Activated naive CD8-positive, alpha-beta T cell treated with anti-CD3 and anti-CD28 coated beads, Interleukin-2, amount 50 U/mL, for 24 hours (primary cell): ENCODE measurements at places on chromosomes 11 and 22.

DNA sequence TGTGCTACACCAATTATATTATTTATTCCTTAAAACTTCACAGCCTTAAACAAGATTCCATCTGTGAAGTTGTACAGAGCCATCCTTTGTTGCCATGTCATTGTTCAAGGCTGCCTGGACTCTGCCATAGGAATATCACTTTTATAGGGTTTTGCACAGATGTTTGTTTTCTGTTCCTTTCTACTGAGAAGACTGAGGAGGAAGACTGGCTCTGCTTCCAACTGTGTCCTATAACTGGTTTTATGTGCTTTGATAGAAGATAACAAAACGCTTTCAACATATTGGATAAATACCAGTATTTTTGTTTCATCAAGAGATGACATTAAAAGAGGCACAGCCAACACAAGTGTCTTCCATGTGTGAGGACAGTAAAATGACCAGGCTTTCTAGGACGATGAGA is 120.6 kb downstream of the CD44 start:
- H3K4me3 ChIP-seq: no peak overlapping the region
- no peak for DNase-seq
- H3K4me1 ChIP-seq: peaks cover 22% of the 10 kb centered on the region
- no peak overlapping the region for H3K27ac ChIP-seq
- no peaks in the 10 kb centered on the region for H3K36me3 ChIP-seq

GRCh38 chr11:133934096-133934495 is 22.7 kb downstream of the IGSF9B start:
- no peak overlapping the region for H3K4me3 ChIP-seq
- no peak overlapping the region for H3K27ac ChIP-seq
- H3K4me1 ChIP-seq: peaks cover 16% of the 10 kb centered on the region
- H3K27me3 ChIP-seq: no peaks in the 10 kb centered on the region
- no peak for DNase-seq

DNA sequence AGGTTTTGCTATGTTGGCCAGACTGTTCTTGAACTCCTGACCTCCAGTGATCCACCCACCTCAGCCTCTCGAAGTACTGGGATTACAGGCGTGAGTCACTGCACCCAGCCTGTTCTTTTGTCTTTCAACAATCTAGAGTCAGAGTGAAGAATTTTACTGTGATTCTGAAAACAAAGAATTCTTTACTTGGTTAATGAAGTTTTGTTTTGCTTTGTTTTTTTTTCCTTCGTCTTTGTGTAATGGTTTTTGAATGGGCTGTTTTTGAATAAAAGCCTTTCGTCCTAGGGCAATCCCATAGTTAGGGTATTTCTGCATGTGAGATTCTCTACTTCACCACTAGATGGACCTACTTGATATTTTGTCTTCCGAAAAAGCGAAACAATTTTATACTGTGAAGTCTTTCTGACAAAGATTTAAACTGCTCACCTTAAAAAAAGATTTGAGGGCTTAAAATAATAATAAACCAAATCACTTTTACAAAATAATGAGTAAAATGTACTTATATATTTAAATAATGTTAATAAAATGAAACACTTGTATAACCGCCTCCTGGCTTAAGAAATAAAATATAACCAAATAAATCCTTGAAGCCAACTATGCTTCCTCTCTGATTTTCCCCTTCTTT is 43.4 kb upstream of the SC5D start:
- H3K27ac ChIP-seq: no peak overlapping the region
- DNase-seq: no peak
- no peak overlapping the region for H3K4me3 ChIP-seq
- no peaks in the 10 kb centered on the region for H3K36me3 ChIP-seq

GRCh38 chr22:49632199-49633009 is 195.3 kb downstream of the BRD1 start:
- no peaks in the 10 kb centered on the region for H3K27me3 ChIP-seq
- H3K4me3 ChIP-seq: no peak overlapping the region
- no peak overlapping the region for H3K27ac ChIP-seq
- no peaks in the 10 kb centered on the region for H3K4me1 ChIP-seq
- H3K36me3 ChIP-seq: no peaks in the 10 kb centered on the region
- DNase-seq: peak; percentile 18

DNA sequence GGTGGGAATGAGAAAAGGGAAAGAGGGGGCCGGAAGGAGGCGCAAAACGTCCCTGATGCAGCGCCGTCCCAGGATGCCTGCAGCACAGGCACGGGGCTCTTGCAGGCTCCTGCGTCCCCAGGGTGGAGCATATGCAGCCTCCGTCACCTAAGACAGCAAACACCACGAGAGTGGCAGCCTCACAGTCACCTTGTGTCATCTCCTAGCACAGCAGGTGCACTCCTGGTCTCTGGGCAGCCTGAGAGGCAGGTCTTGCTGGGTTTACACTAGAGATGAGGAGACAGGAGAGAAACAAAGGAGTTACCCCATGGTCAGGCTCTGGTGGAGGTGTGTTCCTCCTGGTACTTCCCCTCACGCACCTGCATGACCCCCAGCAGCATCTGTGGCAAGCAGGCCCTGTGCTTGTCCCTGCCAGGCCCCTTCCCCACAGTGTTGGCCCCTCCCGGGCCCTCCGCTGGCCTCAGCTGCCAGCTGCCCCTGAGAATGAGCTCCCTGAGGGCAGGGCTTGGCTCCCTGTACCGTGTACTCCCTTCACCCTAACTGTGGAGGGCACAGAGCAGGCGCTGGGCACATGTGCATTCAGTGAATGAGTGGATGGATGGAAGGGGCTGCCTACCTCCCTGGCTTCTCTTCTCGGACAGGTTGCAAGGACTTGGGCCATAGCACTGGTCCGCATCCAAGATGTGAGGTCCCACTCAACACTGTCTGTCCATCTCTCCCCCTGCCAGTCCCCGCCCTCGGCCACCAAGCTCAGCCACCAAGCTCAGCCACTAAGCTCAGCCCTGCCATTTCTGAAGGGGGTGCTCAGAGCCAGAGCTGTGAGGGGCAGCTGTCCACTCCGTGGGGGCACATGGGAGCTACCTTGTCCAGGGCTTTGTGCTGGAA is 988.6 kb downstream of the BRD1 start:
- DNase-seq: no peak
- no peaks in the 10 kb centered on the region for H3K4me1 ChIP-seq
- no peaks in the 10 kb centered on the region for H3K27me3 ChIP-seq

DNA sequence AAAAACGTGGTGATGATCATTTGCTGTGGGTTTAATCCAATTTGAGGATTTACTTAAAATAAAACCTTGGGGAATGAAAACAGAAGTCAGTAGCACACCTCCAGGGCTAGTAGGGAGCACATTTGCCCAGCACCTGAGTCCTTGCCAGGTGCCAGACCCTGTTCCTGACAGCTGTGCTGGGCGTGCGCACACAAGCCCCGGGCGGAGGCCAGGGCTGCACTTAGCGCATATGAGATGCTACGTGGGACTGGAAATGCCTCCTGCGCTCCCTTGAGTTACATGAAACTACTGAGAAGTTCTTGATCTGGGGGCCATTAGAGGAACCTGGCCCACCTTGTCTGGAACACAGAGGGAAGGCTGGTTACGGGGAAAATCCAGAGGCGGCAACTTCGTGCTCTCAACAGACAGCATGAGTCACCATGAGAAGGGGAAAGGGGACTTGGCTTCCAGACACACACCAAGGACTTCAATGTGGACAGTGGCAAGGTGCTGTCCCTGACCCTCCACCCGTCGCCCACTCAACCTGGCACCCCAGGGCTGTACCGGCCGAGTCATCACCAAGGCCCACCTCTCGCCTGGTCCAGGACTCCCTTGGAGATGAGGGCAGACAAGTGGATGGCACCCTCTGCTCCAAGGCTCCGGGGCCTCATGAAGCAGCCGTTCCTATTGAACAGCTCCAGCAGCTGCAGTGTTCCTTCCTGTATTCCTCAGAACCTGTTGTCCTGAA is 1468.6 kb downstream of the BRD1 start:
- H3K4me1 ChIP-seq: no peaks in the 10 kb centered on the region
- no peak overlapping the region for H3K27ac ChIP-seq
- H3K36me3 ChIP-seq: no peaks in the 10 kb centered on the region
- no peak overlapping the region for H3K4me3 ChIP-seq
- no peak for DNase-seq

- H3K27me3 ChIP-seq: no peaks in the 10 kb centered on the region
- no peaks in the 10 kb centered on the region for H3K36me3 ChIP-seq
- H3K4me3 ChIP-seq: no peak overlapping the region
- H3K4me1 ChIP-seq: no peaks in the 10 kb centered on the region
- no peak for DNase-seq
Observed at GRCh38 chr11:41996533-41996932, 537.1 kb upstream of the LRRC4C start.

- no peak overlapping the region for H3K27ac ChIP-seq
- no peaks in the 10 kb centered on the region for H3K4me1 ChIP-seq
- H3K4me3 ChIP-seq: no peak overlapping the region
- H3K36me3 ChIP-seq: peaks cover 5% of the 10 kb centered on the region
- H3K27me3 ChIP-seq: no peaks in the 10 kb centered on the region
- DNase-seq: no peak
Observed at GRCh38 chr22:46990937-46991550, 228.6 kb downstream of the TBC1D22A start.

- DNase-seq: no peak
- H3K27ac ChIP-seq: no peak overlapping the region
Observed at GRCh38 chr11:34909955-34910354, 6.2 kb downstream of the APIP start.

DNA sequence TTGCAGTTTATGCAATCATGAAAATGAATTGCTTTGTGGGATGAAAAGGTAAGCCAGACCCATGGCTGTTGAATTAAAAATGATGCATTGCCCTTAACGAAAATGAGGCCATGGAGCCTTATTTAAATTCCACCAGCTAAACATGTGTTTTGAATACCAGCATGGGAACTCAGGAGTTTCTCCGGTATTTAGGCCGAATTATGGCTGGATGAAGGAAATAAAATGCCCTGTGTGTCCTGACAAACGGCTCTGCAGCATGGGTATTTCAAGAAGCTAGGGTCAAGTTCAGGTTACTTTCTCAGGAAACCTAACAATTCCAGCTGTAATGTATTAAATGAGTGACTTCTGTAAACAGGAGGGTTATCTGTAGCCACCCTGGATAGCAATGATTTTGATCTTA is 38.3 kb downstream of the AMOTL1 start:
- no peak overlapping the region for H3K4me3 ChIP-seq
- no peaks in the 10 kb centered on the region for H3K36me3 ChIP-seq
- no peak for DNase-seq

DNA sequence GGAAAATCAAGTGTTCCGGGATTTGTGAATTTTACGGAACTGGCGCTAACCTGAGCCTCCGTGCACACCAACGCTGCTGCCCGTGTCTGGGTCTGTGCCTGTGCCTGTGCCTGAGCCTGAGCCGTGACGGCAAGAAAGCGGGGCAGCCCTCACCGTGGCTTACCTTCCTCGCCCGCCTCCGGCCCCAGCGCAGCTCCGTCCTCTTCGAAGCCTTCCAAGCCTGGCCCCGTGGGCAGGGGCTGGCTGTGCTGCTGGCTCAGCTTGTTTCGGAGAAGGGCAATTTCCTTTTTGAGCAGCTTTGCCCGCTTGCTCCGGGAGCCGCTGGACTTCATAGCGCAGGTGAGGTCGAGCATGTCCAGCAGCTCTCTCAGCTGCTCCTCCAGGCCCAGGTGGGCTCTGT is 33.8 kb downstream of the BRD1 start:
- H3K27me3 ChIP-seq: no peaks in the 10 kb centered on the region
- peaks cover 31% of the 10 kb centered on the region for H3K4me1 ChIP-seq
- peaks cover 43% of the 10 kb centered on the region for H3K36me3 ChIP-seq
- H3K4me3 ChIP-seq: no peak overlapping the region
- DNase-seq: no peak
- no peak overlapping the region for H3K27ac ChIP-seq

GRCh38 chr11:68035266-68035876 is 3.5 kb upstream of the TCIRG1 start:
- H3K27me3 ChIP-seq: no peaks in the 10 kb centered on the region
- peaks cover 32% of the 10 kb centered on the region for H3K4me1 ChIP-seq
- no peak overlapping the region for H3K27ac ChIP-seq
- DNase-seq: no peak
- no peak overlapping the region for H3K4me3 ChIP-seq

DNA sequence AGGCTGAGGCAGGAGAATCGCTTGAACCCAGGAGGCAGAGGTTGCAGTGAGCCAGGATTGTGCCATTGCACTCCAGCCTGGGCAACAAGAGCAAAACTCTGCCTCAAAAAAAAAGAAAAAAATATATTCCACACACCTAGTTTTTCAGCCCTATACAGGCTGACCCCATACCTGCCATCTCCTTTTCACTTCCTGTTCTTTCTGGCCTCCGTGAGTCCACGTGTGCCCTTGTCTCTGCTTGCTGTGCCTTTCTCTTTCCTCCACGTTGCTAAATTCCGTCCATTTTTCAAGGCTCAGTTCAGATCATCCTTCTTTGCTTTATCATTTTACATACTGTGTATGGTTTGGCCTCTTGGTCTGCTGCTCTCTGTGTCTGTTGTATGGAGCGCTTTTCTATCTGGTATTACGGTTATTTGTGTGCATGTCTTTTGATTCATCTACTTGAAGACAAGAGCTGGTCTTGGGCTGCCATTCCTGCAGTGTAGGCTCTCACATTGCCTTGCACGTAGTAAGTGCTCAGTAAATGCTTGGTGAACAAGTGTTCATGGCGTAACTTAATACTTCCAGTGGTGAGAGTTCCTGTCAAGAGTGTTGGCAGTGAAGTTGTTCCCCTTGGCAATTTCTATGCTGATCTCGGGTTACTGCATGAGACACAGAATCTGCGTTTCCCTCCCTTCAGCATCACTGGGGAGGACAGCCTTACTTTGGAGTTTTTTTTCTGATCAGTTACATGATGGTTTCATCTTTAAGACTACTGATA is 57.5 kb downstream of the PTPRJ start:
- DNase-seq: no peak
- no peaks in the 10 kb centered on the region for H3K36me3 ChIP-seq
- H3K27me3 ChIP-seq: no peaks in the 10 kb centered on the region

DNA sequence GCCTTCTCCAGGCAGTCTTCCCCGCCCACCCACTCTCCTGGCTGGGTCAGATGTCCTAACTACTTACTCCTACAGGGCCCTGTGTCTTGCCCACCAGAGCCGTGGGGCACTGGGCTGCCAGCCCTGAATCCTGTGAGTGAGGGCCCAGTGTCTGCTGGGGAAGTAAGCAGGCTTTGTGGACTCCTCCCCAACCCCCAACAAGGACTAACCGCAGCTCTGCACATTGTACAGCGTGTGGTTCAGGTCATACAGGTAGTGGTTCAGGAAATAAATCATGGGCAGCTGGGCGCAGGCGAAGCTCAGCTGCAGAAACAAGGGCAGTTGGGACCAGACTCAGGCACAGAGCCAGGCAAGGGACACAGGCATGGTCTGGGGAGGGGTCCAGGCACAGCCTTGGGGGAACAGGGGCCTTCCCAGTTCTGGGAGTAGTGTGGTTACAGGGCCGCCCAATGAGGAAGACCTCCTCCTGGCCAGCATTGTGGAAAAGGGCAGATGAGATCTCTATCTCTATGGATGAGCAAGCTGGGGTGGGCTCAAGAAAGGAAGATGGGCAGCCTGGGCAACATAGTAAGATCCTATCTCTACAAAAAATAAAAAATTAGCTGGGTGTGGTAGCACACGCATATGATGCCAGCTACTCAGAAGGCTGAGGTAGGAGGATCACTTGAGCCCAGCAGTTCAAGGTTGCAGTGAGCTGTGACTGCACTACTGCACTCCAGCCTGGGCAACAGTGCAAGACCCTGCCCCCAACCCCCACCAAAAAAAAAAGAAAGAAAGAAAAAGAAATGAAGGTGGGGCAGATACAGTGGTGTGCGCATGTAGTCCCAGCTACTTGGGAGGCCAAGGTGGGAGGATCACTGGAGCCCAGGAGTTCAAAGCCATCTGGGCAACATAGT is 5.5 kb downstream of the UNC93B1 start:
- DNase-seq: no peak
- H3K36me3 ChIP-seq: peaks cover 4% of the 10 kb centered on the region
- H3K27ac ChIP-seq: no peak overlapping the region
- peaks cover 33% of the 10 kb centered on the region for H3K4me1 ChIP-seq
- H3K4me3 ChIP-seq: no peak overlapping the region
